ENCODE measurements at places on chromosomes 12 and 14.

GRCh38 chr12:108980831-108981618, 39.8 kb downstream of the SVOP start:
- no peak for DNase-seq

DNA sequence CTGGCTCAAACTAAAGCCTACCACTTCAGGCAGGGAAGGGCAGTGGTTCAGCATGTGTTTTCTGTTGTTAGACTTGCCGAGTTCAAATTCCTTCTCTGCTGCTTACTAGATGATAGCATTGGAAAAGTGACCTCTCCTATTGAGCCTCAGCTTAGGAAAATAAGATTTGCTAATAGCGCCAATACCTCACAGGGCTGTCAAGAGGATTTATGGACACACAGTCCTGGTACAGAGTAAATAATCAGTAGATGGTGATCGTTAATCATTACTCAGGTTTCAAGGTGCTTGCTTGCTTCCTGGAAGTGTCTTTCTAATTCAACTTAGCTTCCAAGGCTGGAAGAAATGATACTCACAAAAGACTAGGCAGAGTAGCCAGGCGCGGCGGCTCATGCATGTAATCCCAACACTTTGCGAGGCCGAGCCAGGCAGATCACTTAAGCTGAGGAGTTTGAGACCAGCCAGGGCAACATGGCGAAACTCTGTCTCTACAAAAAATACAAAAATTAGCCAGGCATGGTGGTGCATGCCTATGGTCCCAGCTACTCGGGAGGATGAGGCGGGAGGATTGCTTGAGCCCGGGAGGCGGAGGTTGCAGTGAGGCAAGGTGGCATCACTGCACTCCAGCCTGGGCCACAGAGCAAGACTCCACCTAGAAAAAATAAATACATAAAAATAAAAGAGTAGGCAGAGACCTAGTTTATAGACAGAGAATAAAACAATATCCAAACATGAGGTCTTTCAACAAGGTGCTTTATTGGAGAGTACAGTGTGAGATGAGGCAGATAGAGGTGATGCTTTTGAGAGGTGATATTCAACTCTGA, 6.0 kb downstream of the PLA2G1B start:
- no peak for DNase-seq

- DNase-seq, result no peak
Observed at GRCh38 chr12:16228067-16228466, 49.4 kb downstream of the SLC15A5 start.

GRCh38 chr12:48311313-48311712, 39.4 kb downstream of the ZNF641 start:
- DNase-seq, result no peak

- DNase-seq, result no peak
Observed at GRCh38 chr12:105419606-105420005, 89.1 kb downstream of the C12orf75 start.

DNA sequence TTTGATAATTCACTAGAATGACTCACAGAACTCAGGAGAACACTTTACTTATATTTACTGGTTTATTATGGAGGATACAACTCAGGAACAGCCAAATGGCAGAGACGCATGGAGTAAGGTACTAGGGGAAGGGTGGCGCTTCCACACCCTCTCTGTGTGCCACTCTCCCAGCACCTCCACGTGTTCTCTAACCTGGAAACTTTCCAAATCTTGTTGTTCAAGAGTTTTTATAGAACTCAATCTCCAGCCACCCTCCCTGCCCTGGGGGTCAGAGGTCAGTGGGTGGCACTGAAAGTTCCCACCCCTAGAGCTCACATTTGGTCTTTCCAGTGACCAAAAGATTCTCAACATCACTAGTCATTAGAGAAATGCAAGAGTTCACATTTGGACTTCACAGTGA, 13.2 kb downstream of the TRIM9 start:
- DNase-seq, result no peak

- DNase-seq, result no peak
Observed at GRCh38 chr12:5505751-5506150, 73.8 kb downstream of the NTF3 start.

GRCh38 chr14:65461730-65462129, 49.2 kb downstream of the FUT8 start:
- no peak for DNase-seq

- no peak for DNase-seq
Observed at GRCh38 chr14:22974530-22975313, 7.6 kb downstream of the AJUBA start.

GRCh38 chr14:99969673-99970322, 95.4 kb upstream of the EVL start:
- DNase-seq, result no peak

DNA sequence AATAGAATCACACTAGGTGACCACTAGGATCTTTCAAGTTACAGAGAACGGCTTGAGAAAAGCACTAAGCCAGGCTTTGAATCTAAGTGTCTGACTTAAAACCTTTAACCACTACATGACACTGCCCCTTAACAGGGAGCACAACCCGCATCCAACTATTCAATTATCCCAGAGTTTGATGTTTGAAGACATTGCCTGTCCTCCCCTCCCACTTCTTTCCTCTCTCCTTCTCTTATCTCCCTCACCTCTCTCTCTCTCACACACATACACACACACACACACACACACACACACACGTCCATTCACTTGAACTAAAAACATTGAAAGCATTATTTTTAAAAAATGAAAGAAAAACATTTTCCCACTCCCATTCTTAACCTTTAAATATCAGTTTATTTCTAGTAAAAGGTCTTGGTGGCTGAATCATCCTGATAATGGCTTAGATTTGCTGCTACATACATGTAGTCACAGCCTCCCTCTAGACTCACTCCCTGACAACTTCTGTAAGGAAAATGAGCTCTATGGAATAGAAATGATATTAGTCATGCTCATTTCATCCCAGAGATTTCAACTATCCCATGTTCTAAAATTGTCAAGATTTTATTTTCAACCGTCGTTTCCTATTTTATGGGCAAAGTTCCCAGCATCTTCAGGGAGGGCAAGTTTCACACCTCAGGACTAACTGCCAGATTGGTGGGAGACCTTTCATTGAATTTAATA, 53.5 kb upstream of the RAP1B start:
- DNase-seq, result no peak

- no peak for DNase-seq
Observed at GRCh38 chr14:101654051-101654450, 92.8 kb downstream of the DIO3 start.

GRCh38 chr14:44898551-44898950, 63.2 kb downstream of the KLHL28 start:
- no peak for DNase-seq

- DNase-seq, result no peak
Observed at GRCh38 chr12:59425798-59426197, 170.0 kb upstream of the SLC16A7 start.

DNA sequence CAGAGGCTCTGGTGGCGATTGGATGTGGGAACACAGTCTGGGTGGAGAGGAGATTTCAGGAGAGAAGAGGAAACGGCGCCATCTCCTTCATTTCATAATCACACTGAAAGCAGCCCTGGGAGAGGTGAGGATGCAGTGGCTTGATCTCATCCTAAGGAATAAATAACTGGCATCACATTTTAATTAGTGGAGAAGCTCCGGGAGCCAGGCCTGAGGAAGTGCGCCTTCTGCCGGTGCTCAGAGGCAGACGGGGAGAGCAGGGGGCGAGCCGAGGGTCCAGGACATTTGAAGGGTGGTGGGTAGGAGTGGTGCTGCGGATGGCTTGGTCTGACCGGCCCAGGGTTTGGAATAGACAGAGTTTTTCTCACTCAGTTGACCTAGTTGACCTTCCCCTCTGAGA, 265.0 kb downstream of the CACNA1C start:
- no peak for DNase-seq

GRCh38 chr12:31491241-31491794, 99.6 kb downstream of the DENND5B start:
- DNase-seq, result no peak

DNA sequence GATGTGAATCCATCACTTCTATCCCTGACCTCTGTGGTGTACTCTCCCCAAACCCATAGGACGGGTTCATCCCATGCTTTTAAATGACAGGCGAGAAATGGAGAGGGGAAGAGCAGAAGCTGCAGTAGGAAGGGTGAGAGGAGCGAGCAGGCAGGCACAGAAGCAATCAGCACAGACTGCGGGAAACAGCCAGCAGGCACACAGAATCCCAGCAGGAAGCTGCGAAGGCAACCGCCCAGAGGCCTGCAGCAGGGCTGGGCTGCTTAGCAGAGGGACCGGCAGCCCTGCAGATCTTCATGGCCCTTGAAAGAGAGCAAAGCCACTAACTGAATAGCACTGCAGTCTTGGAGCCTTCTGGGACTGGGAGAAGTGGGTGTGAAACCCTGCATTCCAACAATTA, 287.0 kb upstream of the FKBP4 start:
- no peak for DNase-seq

GRCh38 chr14:54106661-54107377, 150.2 kb upstream of the BMP4 start:
- DNase-seq, result no peak

DNA sequence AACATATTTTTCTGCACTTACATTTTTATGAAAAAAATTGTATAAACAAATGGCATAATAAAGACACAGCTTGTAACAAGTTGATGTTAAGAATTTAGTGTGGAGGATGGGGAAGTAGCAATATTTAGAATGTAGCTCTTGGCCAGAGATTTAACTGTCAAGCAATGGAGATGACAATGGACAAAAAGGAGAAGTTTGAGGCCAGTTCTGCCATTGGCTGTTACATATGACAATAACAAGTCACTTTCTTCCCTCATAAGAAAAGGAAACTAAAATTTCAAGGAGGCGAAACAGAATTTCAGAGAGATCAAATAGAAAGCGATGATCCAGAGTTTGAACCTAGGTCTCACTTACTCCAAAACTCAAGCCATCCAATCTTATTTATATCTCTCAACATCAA, 122.8 kb upstream of the CCDC175 start:
- DNase-seq, result no peak

GRCh38 chr14:58814466-58814865, 176.7 kb downstream of the DACT1 start:
- no peak for DNase-seq

DNA sequence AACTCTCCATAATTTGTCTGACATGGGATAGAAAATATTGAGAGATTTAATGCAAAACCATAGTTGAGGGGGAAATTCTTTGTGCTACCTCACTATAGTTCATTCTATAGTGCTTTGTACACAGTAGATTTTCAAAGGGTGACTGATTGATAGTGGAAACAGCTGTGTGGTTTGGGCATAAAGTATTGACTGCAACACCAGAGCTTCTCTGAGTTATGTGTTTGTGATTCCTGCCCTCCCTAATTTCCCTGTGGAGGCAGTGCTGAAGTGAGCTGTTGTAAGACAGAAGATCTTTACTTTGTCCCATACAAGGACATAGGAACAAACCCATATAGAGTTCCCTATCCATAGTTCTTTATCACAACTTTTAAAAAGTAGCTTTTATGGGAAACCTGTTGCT, 47.1 kb downstream of the PTPRQ start:
- DNase-seq, result no peak

DNA sequence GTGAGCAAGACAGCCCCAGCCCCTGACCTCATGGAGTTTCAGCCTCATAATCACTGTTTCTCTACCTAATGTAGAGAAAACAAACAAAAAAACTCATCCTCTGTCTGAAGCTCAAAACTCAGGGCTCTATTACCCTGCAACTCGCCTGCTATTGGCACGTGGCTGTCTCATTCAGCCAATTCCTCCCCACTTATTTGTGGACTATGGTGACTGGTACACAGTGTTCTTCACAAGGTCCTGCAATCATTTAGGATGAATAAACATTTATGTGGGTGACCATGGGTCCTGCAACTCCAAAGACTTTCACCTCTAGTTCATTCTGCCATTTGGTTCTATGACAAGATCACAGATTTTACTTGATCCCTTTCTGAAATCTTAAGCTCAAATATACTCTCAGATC, 4.7 kb downstream of the PPP2R3C start:
- DNase-seq, result no peak

DNA sequence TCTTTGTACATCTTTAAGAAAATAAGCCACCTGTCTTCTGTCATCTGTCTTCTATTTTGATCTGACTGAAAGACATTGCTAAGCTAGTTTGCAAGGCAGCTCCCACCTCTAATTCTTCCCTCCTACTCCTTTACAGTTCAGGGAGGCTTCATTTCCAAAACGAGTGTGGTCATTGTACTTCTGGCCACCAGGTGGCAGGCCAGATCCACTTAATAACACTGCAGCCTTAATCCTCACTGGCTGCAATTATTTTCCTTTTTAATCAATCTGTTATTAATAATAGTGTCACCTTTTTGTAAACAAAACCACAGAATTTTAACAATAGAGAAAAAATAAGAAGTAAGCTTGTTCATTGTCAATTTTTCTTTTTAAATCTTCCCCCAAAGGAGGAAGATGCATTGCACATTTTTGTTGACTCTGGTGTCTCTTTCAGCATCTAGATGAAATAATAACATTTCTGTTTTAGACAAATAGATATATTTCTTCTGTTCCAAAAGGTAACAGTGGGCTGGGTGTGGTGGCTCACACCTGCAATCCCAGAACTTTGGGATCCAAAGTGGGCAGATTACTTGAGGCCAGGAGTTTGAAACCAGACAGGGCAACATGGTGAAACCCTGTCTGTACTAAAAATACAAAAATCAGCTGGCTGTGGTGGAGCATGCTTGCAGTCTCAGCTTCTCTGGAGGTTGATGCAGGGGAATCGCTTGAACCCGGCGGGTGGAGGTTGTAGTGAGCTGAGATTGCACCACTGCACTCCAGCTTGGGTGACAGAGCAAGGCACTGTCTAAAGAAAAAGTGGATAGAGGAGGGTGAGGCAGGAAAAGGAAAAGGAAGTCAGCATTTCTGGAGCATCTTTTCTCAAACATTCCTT, 23.3 kb downstream of the GABARAPL1 start:
- DNase-seq, result peak; percentile 48

GRCh38 chr12:116598311-116599284, 39.4 kb downstream of the MAP1LC3B2 start:
- no peak for DNase-seq

Measured in activated T-cell treated with anti-CD3 and anti-CD28 coated beads, Interleukin-2, amount 50 U/mL, for 48 hours (primary cell).